ENCODE measurements at places on chromosomes 11 and 22.

- DNase-seq, result no peak
Observed at GRCh38 chr11:114556135-114556534, 3.5 kb downstream of the NXPE1 start.

DNA sequence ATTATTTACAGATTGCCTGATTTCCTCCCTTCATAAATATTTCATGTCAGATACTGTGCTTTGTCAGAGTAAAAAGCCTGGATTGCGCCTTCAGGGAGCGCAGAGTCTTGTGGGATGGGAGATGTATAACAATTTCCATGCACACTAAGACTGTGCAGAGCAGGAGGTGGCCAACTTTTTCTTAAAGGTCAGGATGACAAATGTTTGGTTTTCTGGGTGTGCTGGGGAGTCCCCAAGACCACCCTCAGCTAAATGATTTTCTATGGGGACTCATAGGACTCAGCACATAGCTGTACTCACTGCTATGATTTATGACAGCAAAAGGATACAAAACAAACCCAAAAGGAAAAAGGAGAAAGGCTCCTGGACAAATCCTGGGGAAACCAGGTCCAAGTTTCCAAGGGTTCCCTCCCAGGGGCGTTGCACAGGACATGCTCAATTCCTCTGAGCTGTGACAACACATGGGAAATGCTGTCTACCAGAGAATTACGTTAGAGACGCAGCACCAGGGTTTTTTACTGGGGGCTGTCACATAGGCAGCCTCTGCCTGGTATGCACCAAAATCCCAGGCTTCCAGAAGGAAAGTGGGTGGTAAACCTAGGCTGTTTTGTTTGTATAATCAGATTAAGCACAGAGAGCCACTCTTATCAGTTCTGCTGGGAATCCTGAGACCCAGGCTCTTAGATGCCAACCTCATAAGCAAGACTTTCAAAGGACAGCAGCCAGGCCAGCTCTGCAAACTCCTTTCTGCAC lies 59.1 kb downstream of the CSNK2A3 start:
- no peak for DNase-seq

GRCh38 chr11:18404062-18404461 lies 8.1 kb upstream of the LDHC start:
- no peak for DNase-seq

GRCh38 chr22:30423301-30423958 lies 2.1 kb upstream of the MTFP1 start:
- DNase-seq, result no peak

DNA sequence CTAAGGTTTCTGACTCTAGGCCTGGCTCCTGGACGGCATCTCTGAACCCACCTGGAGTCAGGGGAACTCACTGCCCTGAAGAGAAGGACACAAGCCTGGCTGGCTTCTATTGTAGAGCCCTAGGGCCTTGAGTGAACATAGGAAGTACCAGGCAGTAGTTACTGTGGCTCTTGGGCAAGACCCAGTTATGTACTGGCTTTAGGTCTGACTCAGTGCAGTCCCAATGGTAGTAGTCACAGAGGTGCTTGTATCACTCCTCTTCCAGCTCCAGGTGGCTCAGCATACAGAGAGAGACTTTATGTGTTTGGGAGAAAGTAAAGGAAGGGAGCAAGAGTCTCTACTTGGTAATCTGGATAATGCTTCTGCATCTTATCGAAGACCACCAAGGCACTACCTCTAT lies 13.9 kb upstream of the PAK1 start:
- DNase-seq, result no peak

GRCh38 chr11:61002598-61002997 lies 31.1 kb downstream of the CD6 start:
- DNase-seq, result no peak

DNA sequence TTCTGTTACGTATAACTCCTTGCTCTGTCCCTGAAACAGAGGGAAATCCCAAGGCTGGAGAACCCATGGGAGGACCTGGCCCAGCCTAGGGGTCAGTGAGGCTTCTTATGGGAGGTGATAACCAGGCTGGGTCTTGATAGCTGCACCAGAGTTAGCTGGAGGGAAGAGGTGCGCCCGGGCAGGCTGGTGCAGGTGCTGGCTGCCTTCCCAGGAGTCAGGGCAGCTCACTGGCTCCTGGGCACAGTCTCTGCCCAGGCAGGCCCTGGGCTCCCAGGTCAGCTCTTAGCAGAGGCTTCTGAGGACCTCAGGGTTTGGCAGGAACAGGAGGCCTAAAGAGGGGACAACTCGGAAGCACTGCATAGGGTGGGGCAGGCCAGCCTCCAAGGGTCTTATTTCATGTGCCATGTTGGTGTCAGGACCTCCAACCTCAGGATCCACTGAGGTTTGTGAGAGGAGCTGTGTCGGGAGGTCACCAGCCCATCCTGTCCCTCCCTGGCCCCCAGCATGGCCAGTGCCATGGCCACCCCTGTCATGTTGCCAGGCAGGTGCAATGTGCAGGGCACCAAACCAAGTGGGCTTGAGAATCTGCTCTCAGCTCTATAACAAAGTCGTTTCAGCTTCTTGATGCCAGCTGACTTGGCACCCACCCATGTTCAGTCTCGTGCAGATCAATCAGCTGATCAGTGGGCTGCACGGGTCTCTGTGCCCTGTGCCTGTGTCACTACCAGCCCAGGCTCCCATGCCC lies 20.5 kb upstream of the CELSR1 start:
- no peak for DNase-seq

GRCh38 chr22:47032091-47032943 lies 269.9 kb downstream of the TBC1D22A start:
- no peak for DNase-seq

DNA sequence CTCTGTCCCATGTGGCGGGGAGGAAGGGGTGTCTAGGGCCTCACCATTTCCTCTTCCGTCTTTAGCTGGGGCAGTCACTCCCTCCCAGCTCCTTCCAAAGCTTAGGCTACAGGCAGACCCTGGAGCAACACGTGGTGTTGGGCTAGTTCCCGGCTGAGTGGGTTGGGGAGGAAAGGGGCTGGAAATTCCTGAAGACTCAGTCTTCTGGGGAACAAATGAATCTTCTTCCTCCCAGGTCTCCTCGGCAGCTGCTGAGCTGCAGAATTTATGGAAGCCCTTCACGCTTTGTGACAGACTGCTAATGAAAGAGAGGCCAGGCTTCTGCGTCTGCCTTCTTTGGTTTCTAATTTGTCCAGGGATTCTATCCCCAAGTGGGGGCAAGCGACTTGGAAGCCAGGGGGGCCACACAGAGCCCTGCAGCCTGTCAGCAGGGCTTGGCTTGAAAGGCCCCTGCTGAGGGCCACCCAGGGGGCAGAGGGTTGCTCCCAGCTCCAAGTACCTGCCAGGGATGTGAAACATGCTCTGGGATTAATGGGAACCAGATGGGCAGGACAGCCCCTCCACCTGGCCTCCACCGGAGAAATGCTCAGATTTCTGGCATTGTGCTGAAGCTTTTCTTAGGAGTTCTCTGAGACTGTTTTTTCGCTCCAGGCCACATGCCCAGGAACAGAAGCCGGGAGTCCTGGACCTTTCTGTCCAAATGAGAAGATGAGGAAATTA lies 123.1 kb downstream of the PKNOX2 start:
- DNase-seq, result no peak

DNA sequence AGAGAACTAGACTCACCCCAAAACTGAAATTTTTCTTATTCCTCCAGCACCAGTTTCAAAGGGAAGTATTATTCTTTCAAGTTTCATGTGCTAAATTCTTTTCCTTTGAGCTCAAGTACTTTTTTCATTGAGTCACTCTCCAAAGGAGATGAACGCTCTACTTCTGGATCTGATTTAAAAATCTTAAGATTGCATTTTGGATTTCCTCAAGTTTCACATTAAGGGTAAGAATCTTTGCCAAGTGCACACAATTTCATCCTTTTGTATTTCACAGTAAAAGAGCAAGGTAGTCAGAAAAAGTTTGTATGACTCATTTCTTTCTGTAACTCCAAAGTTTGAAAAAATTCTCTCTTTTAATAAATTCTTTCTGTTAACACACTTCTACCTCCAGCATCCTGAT lies 435.5 kb downstream of the RAB38 start:
- DNase-seq, result no peak

- DNase-seq, result no peak
Observed at GRCh38 chr11:84247926-84248325, 961.8 kb upstream of the CCDC90B start.

DNA sequence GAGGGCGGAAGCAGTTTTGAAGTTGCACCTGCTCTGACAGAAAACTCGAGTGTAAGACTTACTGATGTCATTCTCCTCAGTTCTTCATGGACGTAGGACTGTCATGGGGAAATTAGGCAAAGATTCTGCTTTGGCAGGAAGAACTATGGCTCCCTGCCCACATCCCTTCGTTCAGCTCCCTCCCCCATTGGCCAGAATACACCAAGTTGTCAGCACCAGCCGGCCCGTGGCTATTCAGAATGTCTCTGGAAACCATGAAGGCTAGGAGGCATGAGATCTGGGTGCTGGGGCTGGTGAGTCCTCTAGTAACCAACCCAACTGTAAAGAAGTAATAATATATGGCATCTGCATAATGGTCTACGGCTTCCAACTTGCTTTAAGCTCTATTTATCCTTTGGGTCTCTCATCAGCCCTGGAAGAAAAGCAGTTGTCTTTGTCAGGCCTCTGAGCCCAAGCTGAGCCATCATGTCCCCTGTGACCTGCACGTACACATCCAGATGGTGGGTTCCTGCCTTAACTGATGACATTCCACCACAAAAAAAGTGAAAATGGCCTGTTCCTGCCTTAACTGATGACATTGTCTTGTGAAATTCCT lies 74.1 kb downstream of the PIWIL4 start:
- no peak for DNase-seq

DNA sequence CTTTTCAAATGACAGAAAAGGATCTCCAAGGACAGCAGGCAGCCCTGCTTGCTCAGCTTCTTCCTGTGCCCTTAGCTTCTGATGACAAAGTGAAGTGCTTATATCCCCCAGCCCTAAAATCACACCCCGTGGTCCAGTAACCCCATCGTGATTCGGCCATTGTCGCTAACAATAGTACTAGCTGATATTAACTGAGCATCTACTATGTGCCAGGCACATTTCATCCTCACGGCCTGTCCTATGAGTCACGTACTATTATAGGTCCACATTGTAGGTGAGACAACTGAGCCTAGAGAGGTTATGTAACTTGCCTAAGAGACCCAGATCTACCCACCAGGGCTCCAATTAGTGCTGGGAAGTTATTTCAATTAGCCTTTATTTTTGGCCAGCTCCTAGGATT lies 6.1 kb downstream of the SCN4B start:
- DNase-seq, result no peak

DNA sequence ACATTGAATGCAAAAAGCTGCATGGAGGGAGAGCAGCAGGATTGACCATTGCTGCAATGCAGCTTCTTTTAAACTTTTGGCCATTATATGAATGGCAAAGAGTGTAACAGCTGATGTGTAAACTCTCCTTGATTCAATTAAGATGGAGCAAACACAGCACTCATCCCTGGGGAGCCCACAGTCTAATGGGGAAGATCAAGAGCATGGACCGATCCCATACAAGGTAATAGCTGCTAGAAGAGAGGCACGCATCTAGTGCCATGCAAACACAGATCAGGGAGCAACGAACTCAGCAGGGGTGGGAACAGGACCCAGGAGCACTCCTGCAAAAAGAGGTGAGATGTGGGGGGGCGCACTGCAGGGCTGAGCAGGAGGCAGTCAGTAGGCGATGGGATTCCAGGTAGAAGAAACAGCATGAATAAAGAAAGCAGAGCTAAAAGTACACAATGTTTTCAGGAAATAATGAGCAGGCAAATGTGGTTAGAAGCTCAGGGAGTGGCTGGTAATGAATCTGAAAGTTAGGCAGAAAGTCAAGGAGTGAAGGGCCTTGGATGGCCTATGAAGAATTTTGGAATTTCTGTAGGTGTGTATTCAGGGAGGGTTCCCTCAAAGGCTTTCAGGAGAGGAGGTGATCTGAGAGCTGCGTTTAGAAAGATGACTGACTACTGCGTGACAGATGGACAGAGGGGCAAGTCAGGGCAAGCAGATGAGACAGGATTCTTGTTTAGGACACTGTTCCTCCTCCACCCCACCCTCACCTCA lies 17.2 kb upstream of the BMAL1 start:
- no peak for DNase-seq

DNA sequence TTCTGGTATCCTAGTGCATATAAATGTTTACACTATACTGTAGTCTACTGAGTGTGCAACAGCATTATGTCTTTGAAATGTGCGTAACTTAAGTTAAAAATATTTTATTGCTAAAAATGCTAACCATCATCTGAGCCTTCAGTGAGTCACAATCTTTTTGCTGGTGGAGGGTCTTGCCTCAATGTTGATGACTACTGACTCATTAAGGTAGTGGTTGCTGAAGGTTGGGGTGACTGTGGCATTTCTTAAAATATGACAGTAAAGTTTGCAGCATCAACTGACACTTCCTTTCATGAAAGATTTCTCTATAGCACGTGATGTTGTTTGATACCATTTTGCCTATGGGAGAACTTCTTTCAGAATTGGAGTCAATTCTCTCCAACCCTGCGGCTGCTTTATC lies 8.5 kb upstream of the CREBZF start:
- DNase-seq, result no peak

- DNase-seq, result no peak
Observed at GRCh38 chr22:40241200-40241763, 63.6 kb downstream of the TNRC6B start.

- DNase-seq, result no peak
Observed at GRCh38 chr22:48481748-48482147, 1345.9 kb downstream of the BRD1 start.

- DNase-seq, result no peak
Observed at GRCh38 chr11:6657346-6657745, 1.7 kb upstream of the DCHS1 start.

DNA sequence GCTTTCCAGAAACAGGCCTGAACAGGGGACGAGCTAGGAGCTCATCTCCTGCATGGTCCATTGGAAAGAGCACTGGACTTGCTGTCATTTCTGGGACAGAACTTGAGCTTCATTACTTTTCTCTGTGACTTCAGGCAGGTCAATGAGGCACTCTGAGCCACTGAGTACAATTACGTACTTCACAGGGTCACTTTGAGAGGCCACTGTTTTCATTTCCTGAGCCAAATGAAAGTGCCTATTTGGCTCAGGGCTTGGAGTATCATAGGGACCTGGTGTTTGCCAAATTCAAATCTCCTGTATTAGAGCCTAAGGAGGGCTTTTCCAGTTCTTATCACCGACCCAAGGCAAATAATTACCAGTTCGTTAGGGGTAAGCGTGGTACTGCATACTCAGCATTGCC lies 319.3 kb downstream of the CADM1 start:
- DNase-seq, result no peak

- no peak for DNase-seq
Observed at GRCh38 chr11:12494699-12495098, 117.3 kb downstream of the PARVA start.

DNA sequence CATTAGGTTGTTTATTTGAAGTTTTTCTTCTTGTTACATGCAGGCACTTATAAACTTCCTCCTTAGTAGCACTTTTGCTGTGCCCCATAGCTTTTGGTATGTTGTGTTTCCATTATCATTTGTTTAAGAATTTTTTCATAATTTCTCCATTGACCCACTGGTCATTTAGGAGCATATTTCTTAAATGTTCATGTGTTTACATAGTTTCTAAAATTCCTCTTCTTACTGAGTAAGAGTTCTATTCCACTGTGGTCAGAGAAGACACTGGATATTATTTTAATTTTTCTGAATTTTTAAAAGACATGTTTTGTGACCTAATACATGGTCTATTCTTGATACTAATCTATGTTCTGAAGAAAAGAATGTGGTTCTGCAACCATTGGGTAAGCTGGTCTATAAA lies 333.0 kb downstream of the DDX10 start:
- no peak for DNase-seq

- no peak for DNase-seq
Observed at GRCh38 chr22:26443901-26444690, 15.0 kb downstream of the ASPHD2 start.

- DNase-seq, result no peak
Observed at GRCh38 chr11:64034411-64034811, 1.3 kb upstream of the FLRT1 start.
